Right lobe of liver (tissue), 6 donors: ENCODE measurements at places on chromosomes 5 and 9. TPM values are rescaled to one million over a fixed set of nuclear protein-coding genes. Genes with fewer than 3 reads are reported as not detected.

GRCh38 chr5:131533836-131534235 lies 101.2 kb downstream of the RAPGEF6 start:
- DNase-seq: no peak

DNA sequence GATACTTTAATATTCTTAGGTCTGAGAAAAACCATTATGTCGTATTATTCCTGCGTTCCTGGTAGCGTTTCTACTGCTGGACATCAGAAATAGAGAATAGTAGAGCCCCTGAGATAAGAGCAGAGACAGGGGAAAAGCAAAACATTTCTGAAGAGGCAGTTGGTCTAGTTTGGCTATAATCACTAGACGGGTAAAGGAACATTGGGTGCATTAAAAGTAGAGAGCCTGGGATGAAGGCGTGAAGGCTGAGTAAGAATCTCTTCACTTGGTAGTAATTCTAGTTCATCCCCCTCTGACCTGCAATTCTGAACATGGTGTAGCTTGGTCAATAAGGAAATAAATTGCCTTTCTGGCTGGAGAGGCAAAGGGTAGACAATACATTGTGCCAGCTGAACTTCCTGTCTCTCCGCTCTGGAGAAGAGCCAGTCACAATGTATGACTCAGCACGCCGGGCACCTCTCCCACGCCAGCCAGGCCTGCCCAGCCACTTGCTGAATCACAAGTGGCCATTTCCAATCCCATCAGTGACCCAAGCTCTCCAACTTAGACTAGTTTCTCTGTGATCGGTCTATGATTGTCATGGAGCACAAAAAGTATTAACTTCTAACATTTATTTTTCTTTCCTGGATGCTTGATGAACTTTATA lies 75.4 kb downstream of the STK32A start:
- peak; percentile 58 for DNase-seq

- DNase-seq: no peak
Measured at GRCh38 chr9:2267181-2267745, 252.1 kb downstream of the SMARCA2 start.

The CRB2 gene
- not detected for total RNA-seq

The FST gene
- total RNA-seq: 14.3 TPM
